RPMI7951 (cell line): ENCODE measurements at places on chromosomes 3 and 15.

- DNase-seq = no peak
Observed at GRCh38 chr3:197270558-197271317, 27.7 kb downstream of the DLG1 start.

GRCh38 chr3:23805633-23806533, at the start of gene UBE2E1:
Gene UBE2E1 (plus strand): TSS chr3:23805955. CDS start chr3:23807270, 1,315 bp downstream.
- DNase-seq = peak; percentile 78

DNA sequence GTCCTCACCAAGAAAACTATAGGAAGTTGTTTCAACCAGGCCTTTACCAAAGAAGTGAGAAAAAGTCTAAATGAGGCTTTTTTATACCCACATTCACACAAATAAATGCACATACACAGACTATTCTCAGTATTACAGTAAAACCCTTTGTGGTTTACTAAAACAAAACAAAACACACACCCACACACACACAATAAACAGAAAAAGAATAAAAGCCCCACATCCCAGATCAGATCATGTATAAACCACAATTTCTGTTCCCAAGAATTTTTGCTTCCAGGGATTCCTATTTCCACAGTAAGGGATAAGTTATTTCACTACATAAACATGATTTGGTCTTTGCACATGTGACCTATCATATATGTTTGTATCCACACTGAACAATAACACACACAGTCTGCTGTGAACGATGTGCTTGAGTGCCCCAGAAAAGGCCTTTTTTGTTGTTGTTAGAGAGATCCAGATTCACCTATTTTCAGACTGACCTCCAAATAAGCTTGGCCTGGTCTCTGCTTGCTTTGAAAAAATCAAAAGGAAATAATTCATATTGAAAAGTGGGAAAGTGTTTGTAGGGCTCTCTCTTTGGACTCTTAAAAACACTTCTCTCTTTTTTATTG, 283.4 kb upstream of the ATP11B start:
- DNase-seq = no peak

- peak; percentile 63 for DNase-seq
Observed at GRCh38 chr15:78308422-78309032, 9.1 kb upstream of the SKIC8 start.

DNA sequence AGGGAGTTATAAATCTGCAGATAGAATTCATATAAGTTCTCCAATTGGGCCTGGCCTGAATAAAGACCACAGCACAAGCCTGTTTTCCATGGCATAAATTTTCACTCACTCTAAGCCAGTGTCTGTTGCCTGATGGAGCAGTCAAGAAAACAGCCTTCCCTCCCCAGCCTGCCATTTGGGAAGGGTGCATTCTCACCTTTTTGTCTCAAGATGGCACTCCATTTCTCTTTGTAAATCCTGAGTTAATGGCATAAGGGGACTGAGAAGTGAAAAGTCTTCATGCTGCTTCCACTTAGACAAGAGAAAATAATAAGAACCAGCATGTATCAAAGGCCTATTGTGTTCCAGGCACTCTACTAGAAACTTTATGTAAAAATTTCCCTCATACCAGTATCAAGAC, 115.6 kb upstream of the MANF start:
- peak; percentile 26 for DNase-seq

DNA sequence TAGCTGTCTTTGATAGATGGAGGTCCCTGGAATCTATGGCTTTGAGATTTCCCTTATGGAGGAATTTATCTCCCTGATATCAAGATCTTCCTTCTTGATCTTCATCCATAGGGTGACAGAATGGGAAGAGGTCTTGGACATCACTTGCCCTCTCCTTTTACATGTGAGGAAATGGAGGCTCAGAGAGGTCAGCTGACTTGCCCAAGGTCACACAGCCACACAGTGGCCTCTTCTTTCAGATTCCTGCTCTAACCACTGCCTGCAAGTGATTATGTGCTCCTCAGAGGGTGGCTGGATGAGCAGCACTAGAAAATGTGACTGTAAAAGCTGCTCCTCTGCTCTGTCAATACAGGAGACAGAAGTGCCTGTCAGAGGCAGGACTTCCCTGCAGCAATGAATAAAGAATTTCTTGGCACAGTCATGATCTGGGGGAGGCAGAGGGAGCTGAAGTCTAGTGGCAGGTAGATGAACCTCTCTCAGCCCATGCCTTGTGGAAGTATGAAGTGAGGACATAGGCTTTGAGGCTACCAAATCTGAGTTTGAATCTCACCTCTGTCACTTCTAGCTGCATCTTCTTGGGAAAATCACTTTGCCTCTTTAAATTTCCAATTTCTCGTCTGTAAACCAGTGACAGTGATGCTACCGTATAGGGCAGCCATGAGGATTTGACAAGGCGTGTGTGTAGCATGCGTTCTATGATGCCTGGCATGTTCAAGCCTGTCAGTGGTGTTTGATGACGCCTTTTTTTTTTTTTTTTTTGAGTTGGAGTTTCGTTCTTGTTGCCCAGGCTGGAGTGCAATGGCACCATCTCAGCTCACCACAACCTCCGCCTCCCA, 12.0 kb downstream of the SSUH2 start:
- no peak for DNase-seq

GRCh38 chr15:46552316-46552715, 917.5 kb downstream of the SQOR start:
- no peak for DNase-seq

GRCh38 chr15:70823196-70823595, 30.8 kb downstream of the LARP6 start:
- no peak for DNase-seq

DNA sequence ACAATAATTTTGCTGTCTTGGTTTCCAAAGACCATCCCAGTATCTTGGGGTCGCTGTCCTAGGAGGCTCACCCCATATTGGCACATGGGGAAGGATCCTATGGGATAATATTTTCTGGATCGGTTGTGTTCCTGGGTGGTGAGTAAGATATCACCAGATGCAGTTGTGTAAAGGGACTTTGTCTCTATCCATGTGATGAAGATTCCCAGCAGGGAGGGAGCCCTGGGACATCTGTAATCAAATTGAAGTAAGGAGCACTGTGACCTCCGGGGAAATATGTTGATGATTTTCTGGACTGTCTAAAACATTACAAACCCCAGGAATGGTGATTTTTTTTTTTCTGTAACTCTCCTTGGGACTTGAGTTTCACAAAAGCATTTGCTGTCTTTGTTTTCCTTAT, 36.2 kb upstream of the LRTM1 start:
- DNase-seq = peak; percentile 71

DNA sequence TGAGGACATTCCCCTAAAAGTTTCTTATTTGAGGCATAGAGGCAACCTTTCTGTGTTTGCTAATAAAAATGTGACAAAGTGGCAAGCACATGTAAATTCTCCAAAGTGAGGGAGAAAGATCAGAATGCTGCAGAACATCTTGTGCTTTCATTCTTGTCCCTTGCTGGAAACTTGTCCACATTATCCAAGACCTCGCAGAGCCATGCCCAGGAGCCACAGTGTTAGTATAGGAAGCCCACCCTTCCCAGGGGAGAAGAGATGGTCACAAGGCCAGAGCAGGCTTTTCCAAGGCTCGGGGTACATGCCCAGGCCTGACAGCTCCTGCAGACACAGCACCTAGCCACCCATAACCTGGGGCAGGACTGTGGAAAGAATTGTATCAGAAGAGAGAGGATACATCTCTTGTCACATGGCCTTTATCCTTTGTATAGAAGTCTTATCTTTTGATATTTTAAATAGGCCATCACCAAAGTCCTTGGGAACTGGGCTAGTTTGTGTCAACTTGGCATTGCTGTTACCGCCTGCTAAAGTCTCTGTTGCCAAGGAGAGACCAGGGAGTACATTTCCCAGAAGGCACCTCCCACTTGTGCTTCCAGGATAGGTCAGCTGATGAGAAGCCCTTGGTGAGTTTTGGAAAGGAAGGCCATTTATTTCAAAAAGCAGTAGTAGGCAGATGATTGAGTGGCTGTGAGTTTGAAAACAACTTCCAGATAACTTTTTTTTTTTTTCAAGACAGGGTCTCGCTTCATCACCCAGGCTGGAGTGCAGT, 10.5 kb downstream of the DLEC1 start:
- DNase-seq = no peak

GRCh38 chr15:52318729-52319500, 23.3 kb upstream of the MYO5C start:
- DNase-seq = peak; percentile 6

- DNase-seq = peak; percentile 66
Observed at GRCh38 chr3:41318520-41318919, 119.2 kb downstream of the CTNNB1 start.
